ENCODE measurements at places on chromosomes 11 and 22.

DNA sequence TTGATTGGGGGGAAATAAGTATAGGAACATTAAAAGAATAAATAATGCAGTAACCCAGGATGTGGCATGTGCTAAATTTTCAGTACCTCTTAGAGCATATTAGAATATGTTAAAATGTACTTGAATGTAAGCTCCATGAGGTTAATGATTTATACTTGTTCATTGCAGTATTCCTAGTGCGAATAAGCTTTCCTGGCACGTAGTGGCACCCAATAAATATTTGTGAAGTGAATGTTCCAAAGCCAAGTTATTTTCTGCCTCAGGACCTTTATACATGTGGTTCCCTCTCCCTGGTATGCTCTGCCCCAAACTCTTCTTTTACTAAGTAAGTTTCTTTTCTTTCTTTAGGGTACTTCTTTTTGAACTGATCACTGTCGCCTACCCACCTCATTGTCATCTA lies 118.8 kb downstream of the DBX1 start:
- no peak for DNase-seq

DNA sequence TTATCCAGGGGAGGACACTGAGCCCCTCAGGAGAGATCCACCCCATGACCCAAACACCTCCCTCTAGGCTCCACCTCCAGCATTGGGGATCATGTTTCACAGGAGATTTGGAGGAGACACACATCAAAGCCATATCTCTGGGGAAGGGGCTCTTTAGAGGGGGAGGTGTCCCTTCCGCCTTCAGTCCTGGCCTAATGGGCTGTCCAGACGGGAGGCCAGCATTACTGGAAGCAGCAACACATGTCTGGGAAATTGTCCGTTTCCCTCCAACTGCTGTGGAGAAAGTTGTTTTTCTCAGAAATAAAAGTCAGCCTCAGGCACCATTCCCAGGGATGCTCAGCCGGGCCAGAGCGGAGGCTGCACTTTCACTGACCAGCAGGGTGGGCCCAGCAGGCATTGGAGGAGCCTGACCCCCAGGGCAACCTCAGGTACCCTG lies 9.5 kb downstream of the CACNA1I start:
- DNase-seq = no peak

DNA sequence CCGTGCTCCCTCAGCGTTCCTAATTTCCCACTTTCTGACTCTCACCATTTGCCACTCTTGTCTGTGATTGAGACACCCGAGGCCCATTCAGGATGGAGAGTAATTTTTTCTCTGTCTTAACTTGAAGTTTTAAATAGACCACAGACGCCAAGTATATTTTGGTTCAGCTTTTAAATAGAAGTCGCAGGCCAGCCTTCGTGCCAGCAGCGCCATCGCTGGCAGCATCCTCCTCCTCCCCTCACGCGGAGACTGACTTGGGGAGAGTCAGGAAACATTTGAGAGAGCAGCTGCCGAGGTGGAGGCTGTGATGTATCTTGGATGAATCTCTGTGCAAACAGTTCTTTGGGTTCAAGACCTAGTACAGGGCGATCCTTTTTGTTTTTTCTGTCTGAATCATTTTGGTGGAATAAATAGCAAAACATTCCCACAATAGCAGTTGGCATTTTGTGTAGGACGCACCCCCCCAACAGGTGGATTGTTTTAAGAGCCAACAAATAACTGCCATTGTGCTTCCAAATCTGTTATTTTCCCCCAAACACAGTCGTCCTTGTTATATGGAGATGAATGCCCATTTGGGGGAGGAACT lies 889 bp upstream of the DMC1 start:
- peak; percentile 69 for DNase-seq

DNA sequence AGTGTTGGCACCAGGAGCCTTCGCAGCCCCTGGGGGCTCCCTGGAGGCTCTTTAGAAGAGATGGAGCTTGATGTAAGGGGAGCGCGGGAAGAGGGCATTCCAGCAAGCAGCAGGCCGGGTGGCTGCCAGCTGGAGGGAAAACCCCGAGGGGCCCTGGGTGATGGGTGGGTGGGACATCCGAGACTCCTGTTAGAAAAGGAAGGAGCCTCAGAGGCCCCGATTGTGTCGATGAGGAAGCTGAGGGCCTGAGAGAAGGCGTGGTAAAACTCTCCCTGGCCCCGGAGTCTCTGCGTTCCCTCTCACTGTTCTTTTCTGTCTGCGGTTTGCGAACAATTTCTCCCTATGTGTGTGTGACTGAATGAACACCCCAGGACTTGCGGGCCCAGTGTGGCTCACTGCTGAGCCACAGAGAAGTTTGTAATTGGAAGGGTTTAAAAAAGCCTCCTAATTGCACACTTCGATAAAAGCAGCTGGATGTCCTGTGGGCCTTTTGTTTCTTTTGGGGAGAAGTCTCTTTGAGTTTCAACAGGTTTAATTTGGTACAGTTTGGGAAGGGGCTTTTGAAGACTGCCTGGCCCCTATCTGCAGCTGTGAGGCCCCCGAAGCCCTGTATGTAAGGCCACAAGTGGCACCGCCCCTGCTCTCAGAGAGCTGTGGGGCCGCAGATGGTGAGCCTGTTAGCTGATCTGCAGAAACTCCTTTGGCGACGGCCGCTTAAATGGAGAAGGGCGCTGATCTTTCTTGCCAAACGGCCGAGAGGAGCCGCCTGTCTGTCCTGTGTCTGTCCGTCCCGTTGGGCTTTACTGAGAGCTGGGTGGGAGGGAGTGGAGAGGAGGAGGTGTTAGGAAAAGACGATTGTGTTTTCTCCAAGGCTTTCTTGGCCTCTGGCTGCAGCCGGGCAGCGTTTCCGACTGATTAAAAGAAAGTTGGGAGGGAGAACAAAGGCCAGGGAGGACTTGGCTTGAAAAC lies 2.0 kb downstream of the FBLN1 start:
- DNase-seq = no peak

GRCh38 chr11:115324581-115325432 lies 179.4 kb downstream of the CADM1 start:
- peak; percentile 78 for DNase-seq

GRCh38 chr11:100575860-100576717 lies 111.0 kb upstream of the ARHGAP42 start:
- peak; percentile 54 for DNase-seq

DNA sequence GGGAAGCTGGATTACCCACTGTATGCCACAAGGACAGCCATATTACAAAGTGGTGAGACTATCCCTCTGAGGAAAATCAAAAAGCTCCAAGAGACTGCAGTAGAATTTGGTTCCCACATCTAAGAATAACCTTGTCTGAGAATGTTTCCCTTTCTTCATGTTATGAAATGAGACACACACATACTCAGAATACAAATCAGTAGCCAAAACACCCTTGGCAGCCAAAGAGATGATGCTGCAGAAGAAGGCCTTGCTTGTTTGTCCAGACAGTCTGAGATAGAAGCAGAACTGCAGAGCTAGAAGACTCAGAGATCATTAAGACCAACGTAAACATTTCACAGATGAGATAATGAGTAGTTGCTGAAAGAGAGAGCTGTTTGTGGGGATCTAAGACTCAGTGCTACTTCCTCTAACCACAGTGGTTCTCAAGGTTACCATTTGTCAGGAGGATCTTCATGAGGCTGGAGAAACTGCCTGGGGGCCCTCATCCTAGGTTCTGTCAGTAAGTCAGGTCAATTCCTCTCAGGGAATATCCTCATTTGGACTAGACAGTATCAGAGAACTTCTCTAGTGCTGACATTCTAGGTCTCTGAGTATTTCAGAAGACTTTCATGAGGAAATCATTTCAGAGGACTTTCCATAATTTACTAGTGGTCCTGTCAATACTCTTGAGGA lies 38.9 kb downstream of the RELT start:
- DNase-seq = peak; percentile 56

GRCh38 chr11:128695539-128696221 lies 1.8 kb downstream of the FLI1 start:
- peak; percentile 34 for DNase-seq

DNA sequence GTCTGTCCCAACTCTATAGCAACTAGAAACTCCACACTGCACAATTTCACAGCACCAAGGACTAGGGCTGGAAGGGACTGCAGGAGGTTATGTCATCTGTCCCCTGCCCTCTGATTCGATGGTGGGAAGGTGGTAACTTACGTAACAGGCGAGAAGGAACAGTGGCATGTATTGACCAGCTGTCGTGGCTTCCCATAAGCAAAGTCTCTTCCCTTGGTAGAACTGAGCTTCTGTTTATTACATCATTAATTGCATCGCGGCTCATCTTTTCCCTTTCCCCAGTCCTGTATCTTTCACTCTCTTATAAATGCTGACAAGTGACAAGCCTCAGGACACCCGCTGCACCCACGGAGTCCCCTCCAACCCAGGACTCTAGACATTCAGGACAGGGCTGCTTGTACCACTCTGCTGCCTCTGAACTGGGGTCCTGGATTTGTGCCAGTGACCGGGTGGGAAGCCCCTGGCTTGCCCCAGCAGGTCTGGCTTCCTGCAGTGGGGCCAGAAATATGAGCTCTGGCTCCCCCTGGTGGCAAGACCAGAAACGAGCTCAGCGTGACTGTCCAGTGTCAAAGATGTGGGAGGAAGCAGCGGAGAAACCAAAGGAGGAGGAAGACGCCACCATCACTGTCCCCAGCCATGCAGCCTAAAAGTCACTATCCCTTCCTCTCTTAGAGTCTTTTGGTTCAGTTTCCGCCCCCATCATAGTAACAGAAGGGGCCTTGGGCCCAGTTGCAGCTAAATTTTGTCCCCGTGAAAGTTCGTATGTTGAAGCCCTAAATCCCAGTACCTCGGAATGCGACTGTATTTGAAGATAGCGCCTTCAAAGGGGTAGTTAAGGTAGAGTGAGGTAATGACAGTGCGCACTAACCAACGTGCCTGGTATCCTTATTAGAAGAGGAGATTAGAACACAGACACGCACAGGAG lies 84.5 kb downstream of the ISX start:
- DNase-seq = peak; percentile 57

DNA sequence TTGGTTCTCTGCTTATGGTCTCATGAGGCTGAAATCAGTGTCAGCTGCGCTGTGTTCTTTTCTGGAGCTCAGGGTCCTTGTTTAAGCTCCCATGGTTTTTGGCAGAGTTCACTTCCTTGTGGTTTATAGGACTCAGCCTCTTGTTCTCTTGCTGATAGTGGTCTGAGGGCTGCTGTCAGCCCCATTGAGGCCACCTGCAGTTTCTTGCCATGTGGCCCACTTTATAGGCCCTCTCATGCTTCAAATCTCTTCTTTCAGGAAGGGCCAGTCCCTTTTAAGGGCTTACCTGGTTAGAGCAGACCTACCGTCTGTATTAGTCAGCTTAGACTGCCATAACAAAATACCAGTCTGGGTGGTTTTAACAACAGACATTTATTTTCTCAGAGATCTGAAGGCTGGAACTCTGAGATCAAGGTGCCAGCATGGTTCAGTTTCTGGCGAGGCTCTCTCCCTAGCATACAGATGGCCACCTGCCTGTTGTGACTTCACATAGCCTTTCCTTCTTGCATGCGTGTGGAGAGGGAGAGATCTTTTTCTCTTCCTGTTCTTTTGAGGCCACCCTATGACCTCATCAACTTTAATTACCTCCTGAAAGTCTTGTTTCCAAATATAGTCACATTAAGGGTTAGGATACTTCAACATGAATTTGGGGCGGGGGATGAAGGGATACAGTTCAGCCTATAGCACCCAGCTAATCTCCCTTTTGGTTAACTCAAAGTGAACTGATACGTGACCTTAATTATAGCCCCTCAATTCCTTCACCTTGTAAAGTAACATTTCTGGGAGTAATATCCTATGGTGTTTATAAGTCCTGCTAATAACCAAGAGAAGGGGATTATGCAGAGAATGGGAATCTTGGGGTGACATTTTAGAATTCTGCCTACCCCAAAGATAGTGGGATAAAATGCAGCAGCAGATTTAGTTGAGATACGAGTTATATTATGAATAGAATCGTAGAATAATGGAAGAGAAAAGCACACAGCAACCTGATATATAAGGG lies 131.8 kb downstream of the UVRAG start:
- DNase-seq = peak; percentile 42

- no peak for DNase-seq
These were observed 50.9 kb upstream of the PANX1 start for GRCh38 chr11:94077552-94078293.

DNA sequence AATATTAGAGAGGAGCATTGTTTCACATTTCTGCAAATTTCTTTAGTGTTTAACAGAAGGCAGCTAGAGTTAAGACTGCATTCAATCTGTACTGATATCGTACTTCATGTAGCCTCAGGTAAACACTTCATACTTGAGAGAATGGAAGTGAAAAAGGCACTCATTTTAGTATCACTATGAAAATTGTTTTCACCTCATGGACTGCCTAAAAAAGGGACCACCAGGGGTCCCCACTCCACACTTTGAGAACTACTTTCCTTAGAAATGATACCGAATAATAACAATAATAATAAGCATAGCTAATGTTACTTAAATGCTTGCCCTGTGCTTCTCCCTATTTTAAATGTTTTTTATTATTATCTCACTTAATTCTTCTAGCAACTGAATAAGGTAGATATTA lies 95.1 kb downstream of the BLID start:
- DNase-seq = no peak

DNA sequence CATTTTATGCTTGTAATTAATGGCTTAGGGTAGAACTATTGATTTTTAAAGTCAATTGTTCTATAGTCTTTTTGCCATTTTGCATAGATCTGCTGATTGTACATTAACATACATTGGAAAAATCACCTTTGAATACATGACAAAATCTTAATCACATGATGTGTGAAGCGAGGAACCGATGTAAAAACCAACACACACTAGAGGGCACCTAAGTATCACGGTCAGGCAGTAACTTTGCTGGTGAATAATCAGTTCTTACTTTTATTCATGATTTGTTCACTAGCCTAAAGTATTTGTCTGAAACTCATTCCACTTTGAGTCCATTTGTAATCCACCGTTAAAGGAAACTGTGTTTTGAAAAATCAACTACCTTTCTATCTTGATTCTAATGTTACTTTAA lies 28.2 kb downstream of the JHY start:
- DNase-seq = no peak

DNA sequence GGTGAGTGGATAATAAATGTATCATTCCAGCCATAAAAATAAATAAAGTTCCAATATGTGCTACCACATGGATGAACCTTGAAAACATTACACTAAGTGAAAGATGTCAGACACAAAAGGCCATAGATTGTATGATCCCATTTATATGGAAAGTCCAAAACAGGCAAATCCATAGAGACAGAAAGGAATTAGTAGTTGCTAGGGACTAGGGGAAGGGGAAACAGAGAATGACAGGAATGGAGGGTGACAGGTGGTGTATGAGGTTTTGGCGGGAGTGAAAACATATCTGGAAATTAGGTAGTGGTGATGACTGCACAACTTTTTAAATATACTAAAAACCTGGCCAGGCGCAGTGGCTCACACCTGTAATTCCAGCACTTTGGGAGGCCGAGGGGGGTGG lies 15.2 kb upstream of the CARD10 start:
- DNase-seq = no peak

DNA sequence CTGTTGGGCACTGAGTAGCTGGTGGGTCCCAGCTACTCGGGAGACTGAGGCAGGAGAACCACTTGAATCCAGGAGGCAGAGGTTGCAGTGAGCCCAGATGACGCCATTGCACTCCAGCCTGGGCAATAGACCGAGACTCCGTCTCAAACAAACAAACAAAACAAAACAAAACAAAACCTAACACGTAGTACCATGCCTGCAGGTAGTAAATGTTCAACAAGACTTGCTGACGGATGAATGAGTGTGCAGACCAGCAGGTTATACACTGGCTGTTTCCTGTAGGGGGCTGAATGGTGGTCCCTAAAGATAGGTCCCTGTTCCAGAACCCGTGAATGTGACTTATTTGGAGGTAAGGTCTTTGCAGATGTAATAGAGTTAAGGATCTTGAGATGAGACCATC lies 12.8 kb upstream of the MRGPRD start:
- no peak for DNase-seq

GRCh38 chr11:45233804-45234170 lies 52.4 kb downstream of the SYT13 start:
- DNase-seq = no peak
